ENCODE measurements at places on chromosomes 4 and X.
A peak's percentile ranks its signal among the peaks of the same experiment; 100 is the strongest.

GRCh38 chrX:15497865-15498264 lies 2.7 kb upstream of the BMX start:
- DNase-seq, result peak; percentile 50

- DNase-seq, result no peak
These were observed 82.5 kb downstream of the FAT4 start for GRCh38 chr4:125397226-125397625.

- no peak for DNase-seq
These were observed at the start of gene TEX28 for GRCh38 chrX:154294791-154295574. TEX28 (minus strand) TSS chrX:154295124; CDS start chrX:154292117, 3,007 bp downstream.

DNA sequence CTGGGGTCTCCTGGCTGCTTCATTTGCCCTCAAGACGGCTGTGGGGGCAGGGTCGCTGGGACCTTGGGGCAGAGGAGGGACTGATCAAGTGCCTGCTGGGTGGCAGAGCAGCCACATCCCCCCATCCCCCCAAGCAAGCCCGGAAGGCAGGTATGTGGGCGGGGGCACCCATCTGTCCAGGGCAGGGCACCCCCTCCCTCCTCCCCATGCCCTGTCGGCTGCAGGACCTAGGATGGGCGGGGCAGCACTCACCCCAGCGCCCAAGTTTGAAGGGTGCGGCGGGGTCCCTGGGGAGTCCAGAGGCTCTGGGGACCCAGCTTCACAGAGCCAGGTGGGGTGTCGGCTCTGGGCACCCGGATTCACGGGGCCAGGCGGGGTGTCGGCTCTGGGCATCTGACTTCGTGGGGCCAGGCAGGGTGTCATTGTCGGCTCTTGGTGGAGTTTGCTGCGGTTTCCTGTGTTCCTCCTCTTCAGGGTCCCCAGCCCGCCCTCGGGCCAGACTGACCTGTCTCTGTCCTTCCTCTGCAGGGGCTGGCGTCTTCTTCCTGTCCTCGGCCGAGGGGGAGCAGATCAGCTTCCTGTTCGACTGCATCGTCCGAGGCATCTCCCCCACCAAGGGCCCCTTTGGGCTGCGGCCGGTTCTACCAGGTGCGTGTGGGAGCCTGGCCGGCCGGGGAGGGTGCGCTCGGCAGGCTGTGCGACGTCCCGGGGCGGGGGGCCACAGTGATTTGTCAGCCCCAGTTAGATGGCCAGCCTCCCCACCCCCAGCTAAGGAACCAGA lies 22.1 kb downstream of the DOK7 start:
- DNase-seq, result no peak

DNA sequence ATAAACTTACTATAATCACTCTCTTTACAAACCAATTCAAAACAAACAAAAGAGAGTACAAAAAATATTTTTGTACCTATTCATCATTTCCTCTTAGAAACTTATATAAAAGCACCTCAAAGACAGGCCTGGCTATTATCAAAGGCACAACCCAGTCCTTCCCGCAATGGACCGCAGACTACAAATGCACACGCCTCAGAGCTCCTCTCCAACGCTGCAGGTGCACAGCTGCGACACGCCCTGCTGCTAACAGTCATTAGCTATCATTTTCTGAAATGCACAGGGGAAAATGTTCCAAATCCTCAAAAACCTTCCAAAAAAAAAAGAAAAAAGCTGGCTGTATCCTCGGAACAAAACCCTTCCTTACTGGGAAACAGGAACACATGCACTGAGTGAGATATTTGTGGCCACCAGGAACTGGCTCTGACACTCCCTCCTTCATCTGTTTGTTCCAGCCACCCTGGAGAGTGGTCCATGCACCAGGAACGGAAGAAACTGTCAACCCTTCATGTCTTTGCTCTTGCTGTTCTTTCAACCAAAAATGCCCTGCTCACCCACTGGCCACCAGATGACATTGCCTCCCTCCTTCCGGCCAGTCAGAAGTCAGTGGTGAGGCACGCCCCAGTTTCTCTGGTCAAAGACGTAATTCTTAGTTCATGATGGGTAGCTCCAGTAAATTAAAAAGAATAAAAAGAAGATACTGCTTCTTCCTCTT lies 16.7 kb downstream of the IRF2 start:
- DNase-seq, result no peak

DNA sequence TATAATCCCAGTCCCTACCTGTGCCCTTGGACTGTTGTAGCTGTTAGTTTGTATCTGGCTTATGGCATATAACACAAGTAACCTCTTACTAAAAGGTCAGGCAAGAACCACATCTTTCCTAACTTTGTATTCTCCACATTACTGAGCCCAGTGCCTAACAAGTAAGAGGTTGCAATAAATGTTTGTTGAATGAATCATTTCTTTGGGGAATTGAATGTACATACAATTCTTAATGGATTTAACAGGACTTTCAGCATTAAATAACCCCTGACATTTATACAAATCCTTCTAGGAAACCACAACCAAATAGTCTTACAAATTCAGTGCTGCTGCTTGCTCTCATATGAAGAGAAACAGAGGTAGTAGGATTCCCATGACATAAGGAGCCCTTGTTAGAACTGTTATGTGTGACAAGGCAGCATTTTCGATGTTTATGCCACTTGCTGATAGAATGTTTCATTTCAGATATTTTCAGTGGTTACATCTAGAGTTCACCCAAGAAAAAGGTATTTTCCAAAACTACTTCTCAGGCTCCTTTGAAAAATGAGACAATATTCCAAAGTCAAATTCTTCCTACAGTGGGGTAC lies 62.0 kb downstream of the MBNL3 start:
- DNase-seq, result no peak

DNA sequence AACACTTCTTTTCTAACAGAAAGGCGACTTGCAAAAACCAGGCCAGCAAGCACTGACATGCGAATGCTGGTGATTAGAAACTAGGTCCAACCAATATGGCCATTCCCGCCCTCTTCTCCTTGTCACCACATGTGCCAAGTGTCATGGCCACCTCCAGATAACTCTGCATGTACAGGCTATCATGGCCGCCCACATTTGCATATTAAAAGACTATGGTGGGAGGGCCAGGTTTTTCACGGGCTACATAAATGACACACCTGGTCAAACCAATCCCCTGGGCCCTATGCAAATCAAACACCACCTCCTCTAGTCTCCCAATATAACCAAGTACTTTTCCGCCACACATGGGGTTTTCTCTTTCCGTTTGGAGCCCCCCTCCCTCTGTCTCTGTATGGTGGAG lies 40.1 kb downstream of the NUDT11 start:
- DNase-seq, result no peak

- no peak for DNase-seq
These were observed 323.1 kb downstream of the PCDH10 start for GRCh38 chr4:133472244-133472643.

GRCh38 chr4:52126966-52127365 lies 75.9 kb downstream of the SPATA18 start:
- no peak for DNase-seq

DNA sequence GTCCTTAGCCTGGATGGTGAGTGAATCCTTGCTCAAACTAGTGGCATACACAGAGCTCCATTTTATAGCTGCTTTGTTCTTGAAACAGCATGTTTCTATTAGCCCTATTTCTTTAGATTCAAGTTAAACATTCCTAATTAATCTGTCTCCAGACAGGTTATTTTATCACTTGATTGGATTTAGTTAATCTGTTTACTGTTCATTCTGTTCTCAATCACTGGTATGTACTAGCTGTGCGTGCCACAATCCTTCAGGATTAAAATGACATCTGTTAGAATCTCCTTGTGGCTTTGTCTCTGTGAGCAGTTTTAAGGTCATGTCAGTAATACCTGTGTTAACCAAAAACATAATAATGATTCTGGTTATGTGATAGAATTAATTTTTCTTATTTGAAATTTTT lies 36.5 kb downstream of the PTPN13 start:
- DNase-seq, result no peak

- no peak for DNase-seq
These were observed 7.5 kb upstream of the DMD start for GRCh38 chrX:33218819-33219218.

GRCh38 chr4:108427946-108428485 lies 192.4 kb upstream of the RPL34 start:
- DNase-seq, result no peak

GRCh38 chr4:138399081-138399480 lies 156.9 kb upstream of the SLC7A11 start:
- DNase-seq, result no peak

GRCh38 chrX:39956803-39957394 lies 140.9 kb downstream of the BCOR start:
- DNase-seq, result no peak

DNA sequence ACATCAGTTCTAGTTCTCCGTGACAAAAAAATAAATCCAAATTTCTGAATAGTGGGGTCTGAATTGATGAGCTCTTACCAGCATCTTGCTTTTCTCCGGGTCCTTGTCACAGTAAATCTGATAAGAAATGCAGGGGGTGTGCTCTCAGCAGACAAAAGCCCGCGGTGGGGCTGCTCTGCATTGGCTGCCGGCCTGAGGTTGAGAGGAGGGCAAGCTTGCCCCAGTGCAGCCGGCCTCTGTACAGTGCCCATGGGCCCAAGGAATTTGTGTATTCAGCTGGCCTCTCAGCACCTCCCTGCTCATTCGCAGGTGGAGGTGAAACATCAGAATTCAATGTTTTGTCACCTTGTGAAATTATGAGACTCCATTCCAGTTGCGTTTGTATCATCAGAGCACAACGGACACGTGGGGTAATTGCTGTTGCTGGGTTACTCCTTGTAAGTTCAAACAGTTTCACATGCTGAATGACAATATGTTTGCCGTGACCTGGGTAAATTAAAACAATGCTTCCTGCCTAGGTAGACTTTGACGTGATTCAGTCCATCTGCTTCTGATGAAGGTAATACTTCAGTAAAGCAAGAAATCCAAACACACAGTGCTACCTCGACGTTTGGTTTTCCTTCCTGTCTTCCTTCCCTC lies 596.4 kb downstream of the MID1IP1 start:
- DNase-seq, result no peak

GRCh38 chr4:8665406-8666360 lies 73.1 kb downstream of the CPZ start:
- DNase-seq, result no peak

All from NCI-H1694 (cell line).